ENCODE measurements at places on chromosomes 3 and 15. TPM values are rescaled to one million over a fixed set of nuclear protein-coding genes. Genes with fewer than 3 reads are reported as not detected.

DNA sequence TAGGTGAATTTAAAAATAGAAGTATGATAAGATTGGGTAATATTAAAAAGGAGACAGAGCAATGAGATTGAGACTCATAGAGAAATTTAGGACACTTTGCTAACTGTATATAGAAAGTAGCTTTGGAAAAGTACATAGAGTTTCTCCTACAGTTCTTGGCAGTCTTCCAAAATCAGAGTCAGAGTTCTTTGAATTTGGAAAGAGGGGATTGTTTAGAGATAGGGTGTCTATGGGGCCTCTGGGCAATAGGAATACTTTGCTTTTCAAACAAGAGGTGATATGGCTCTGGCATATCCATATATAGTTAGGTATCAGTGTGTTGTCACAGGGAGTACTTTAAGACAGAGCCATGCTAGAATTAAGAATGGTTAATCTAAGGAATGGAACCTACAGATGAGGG, 477.1 kb upstream of the KCNMB2 start:
- H3K27ac ChIP-seq: no peak overlapping the region
- no peaks in the 10 kb centered on the region for H3K36me3 ChIP-seq
- H3K27me3 ChIP-seq: peaks cover 3% of the 10 kb centered on the region
- no peak for DNase-seq

- no peak overlapping the region for H3K4me3 ChIP-seq
- DNase-seq: no peak
- no peaks in the 10 kb centered on the region for H3K36me3 ChIP-seq
- peaks cover 5% of the 10 kb centered on the region for H3K27me3 ChIP-seq
- H3K27ac ChIP-seq: no peak overlapping the region
These were observed 127.4 kb upstream of the ABHD17C start for GRCh38 chr15:80567721-80568157.

GRCh38 chr3:172142051-172142863, 102.9 kb downstream of the FNDC3B start:
- peak overlapping the region; percentile 94 for H3K27ac ChIP-seq
- peak overlapping the region; percentile 85 for H3K4me3 ChIP-seq
- DNase-seq: peak; percentile 43
- peaks cover 3% of the 10 kb centered on the region for H3K36me3 ChIP-seq
- peaks cover 100% of the 10 kb centered on the region for H3K4me1 ChIP-seq

The SLC28A1 gene
- not detected for polyA plus RNA-seq

GRCh38 chr3:155595371-155595770, 149.5 kb downstream of the PLCH1 start:
- DNase-seq: no peak
- no peaks in the 10 kb centered on the region for H3K36me3 ChIP-seq
- no peaks in the 10 kb centered on the region for H3K4me1 ChIP-seq
- no peak overlapping the region for H3K4me3 ChIP-seq

The GP9 gene
- 12.8 TPM for polyA plus RNA-seq

The TCAIM gene
- polyA plus RNA-seq: 9.9 TPM

The NRG4 gene
- polyA plus RNA-seq: not detected
